ENCODE measurements at places on chromosomes 4 and X.

DNA sequence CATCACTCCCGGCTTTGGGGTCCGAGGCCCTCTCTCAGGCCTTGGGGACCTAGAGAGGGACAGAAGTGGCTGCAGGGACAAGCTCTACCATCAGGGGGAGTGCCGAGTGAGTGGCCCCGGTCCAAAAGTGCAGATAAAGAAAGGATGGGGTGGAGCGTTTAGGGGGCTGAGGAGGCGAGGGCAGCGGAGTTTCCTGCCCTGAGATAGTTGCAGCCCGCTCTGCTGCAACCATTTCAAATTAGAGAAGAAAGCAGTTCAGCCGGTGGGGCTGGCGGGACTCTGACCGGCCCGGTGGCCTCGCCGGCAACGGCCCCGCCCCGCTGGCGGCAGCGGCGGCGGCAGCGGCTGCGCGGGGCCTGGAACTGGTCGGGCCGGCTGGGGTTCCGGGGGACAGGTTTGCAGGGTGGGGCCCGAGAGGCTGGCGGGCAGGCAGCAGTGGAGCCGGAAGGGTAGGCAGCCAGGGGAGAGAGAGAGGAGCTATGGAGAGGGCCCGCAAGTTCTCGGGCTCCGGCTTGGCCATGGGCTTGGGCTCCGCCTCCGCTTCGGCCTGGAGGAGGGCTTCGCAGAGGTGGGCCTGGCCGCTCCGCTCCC, 7.6 kb downstream of the DLG3 start:
- peak; percentile 74 for DNase-seq

DNA sequence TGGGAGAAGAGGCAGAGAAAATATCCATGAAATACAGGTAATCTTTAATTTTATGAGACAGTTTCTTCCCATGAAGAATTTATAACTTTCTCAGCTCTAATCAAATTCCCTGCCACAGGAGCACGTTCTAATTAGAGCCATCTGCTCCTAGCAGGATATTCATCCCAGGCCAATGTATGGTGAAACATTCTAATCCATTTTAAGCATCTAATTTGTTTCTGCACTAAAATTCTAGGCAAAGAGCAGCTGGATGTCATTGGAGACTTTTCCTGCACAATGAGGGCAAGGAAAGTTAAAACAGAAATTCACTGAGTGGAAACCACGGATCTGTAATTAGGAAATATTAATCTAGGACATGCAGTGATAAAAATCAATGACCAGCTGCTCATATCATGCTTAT, 107.7 kb upstream of the ZFP42 start:
- no peak for DNase-seq

DNA sequence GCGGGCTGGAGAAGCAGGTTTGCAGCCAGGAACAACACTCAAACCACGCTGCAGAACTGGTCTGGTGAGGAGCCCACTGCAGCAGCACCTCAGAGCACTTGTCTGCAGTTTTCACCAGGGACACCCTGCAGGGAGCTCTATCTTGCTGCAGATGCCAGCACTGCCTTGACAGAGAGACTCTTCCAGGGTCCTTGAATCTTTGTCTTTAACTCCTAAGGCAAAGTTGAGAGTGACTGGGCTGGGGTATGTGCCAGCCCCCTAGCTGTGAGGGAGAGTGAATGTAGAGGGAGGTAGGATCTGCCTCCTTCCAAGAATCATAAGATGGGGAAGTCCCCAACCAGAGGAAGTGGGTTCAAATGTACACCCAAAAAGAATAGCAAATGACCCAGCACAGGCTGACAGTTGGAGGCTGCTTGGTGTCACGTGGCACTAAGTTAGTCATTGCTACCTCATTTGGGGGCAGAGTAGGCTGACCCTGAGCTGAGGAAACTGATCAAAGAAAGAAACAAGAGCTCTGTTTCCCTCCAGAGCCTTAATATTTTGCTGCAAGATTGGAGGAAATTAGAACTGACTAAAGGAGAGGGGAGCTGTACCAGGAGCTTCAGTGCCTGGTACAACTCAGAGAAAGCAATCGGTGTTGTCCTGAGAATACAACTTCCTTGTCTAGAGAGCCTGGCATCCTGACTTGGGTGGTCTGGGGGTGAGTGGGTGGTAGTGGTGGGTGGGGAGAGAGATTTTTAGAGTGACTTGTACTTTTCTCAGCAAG, 28.2 kb upstream of the HUWE1 start:
- DNase-seq = no peak

DNA sequence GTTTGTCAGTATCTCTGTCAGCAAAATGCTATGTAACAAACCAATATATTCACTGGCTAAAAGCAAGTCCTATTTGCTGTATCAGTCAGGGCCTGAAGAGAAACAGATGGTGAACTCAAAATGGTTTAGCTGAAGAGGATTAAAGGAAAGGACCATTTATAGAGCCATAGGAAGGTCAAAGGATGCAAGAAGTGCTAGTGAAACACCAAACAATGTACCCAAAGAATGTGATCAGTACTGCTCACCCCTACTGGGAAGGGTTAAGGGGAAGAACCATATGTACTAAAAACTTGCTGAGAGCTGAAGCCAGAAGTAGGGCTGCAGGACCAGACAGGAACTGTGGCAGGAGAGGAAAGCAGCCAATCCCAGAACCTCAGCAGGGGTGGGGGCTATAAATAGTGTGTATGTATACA, 479.3 kb downstream of the INPP4B start:
- no peak for DNase-seq

GRCh38 chrX:135307171-135307570, 2.1 kb upstream of the ETDC start:
- no peak for DNase-seq

DNA sequence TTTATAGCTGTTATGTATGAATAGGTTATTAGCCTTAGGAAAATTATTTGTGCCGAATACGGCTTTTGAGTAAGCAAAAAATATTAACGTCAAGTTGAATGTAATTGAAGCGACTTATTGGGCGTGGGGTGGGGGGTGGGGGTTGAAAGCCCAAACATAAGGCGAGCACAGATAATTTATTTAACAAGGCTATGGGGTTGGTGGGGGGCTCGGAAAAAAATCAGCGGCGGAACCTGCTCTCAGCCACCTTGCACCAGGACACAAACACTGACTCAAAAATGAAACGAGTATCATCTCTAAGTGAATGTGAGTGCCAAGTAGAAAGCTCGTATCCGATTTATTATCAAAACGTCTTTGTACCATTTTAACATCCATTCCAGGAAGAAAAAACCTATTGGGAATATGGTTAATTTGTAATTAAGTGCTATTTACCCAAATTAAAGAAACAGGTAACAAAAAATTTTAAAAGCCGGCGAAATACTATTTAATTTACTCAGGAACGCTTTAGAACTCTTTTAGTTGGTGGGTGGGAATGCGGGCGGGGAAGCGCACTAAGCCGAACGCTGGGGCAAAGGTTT, 902 bp upstream of the LARP1B start:
- no peak for DNase-seq

DNA sequence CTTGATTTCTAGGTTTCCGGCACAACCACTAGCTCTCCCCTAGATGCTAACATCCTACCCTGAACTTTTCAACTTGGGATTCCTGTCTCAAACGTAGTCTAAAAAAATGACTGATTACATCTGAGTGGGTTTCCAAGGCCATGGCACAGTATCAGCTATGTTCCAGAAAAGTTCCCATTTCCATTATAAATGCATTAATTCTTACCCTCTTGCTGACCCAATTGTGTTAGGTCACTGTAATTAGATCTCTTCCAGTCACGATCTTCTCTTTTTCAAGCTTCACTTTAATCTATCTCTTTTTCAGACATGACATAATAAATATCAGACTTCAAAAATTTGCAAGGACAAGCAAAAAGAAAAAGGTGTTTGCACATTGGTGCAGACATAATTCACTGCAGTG, 50.6 kb upstream of the PDE5A start:
- no peak for DNase-seq

- no peak for DNase-seq
Measured at GRCh38 chrX:82087699-82088098, 885.8 kb downstream of the SH3BGRL start.

DNA sequence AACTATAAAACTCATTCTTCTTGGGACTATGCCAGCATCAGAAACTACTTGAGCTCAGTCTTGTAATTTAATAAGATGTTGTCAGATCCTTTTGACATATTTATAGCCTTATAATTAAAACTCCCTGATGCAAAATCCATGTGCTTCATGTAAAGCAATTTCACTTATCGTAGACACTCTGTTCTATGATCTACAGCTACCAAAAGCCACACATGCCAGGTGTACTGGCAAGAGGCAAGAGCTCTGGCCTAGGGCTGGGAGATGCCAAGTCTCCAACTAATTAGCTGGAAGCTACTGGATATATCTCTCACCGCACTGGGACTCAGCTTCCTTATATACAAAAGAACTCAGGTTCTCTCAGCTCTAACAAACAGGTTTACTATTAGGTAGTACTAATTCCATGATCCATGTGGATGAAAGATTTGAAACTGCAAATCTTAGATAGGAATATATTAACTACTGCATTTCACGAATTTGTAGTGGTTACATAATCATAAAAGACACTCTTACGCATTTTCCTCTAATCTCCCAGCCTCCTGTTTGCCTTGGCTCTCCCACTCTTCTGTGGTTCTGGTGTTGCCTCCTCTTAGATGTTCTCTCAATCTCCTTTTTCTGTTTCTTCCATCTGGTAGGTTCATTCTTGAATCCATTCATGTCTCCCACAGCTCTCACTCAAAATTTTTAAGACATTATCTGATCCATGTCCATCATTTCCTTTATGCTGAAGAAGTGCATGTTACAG, 103.0 kb downstream of the HHIP start:
- no peak for DNase-seq

- DNase-seq = no peak
Measured at GRCh38 chr4:2336659-2337058, 74.8 kb upstream of the MXD4 start.

DNA sequence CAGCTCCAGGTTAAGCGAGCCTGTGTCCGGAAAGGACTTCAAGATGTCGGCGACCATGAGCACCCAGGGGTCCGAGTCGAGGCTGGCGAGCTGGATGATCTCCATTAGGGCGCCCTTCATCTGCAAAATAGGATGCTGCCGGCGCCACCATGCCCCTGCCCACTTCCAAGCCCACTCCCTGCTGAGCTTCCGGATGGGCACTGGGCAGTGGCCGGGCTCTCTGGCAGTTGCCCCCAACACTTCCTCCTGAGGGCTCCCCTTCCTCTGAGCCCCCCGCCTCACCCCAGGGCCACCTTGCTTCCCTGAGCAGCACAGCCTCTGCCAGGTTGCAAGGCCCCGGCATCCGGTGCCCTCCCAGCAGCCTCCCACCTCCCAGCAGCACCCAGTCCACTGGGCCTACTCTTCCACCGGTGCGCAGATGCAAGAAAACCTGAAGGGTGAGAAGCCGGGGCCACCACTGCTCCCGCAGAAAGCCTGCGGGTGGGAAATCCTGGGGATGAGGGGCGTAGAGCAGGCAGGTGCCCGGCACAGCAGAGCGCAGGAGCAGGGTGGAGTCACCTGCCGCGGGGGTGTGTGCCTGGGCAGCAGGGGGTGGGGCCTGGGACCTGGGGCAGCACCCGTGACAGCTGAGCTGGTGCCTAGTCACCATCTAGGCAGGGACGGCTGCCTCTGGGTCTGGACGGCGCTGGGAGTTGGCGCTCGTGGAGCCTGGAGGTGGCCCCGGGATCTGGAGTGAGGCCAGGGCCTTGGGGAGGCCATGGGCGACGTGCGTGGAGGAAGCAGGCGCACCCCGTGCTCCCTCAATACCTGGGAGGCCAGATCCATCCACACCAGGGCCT, 17.0 kb downstream of the NELFA start:
- no peak for DNase-seq

DNA sequence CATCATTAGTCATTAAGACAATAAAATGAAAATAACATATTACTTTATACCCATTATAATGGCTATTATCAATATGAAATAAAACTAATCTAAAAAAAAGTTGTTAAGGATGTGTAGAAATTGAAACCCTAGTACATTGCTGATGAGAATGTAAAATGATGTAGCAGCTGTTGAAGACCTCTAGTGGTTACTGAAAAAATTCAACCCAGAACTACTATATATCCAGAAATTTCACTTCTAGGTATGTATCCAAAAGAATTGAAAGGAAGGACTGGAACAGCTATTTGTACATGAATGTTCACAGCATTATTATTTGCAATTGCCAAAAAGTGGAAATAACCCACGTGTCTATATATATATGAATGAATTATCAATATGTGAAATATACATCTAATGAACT, 180.3 kb upstream of the KLHL4 start:
- no peak for DNase-seq

DNA sequence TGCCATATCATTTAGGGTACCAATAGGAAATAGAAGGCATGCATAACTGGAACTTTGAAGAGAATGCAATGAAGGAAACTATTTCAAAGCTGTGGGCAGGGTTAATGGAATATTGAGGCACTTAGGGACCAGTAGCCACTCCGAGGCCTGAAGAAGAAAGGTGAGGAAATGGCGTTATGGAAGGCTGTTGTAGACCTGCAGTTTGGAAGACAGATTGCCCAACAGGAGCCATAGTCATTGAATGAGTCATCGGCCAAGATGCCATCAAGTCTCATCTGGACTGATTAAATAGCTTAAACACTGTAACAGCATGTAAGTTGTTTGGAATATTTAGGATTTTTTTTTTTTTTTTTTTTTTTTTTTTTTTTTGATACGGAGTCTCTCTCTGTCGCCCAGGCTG, 11.6 kb downstream of the CXCL13 start:
- no peak for DNase-seq

DNA sequence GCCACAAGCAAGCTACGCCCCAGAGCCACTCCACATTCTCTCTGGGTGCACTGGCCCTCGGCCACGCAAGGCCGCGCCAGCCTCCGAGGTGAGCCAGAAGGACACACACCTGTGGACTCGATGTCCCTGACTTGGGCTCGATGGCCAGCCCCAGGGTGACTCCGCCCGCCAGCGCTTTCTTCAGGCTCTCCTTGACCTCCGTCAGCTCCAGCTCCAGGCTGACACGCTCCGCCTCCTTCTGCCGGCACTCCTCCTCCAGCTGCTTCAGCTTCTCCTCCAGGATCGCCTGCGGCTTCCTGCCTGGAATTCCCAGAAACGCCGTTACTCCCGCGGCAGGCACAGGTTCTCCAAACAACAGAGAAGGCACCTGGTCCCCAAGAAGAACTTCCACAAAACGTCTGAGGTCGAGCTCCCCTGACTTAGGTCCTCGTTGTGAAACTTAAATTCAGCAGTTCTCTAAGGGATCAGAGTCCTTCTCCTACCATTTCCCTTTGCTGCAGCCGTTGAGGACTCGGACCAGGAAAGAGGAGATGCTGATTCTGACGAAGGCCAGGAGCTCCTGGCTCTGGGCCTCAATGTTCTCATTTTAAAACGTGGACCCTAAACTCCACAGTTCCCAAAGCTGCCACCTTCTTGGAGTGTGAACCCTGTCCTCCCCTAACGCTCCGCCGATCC, 166.8 kb downstream of the AFAP1 start:
- DNase-seq = no peak

GRCh38 chr4:146275370-146275769, 61.0 kb downstream of the REELD1 start:
- no peak for DNase-seq

GRCh38 chrX:55582447-55582846, 40.8 kb upstream of the FOXR2 start:
- no peak for DNase-seq

DNA sequence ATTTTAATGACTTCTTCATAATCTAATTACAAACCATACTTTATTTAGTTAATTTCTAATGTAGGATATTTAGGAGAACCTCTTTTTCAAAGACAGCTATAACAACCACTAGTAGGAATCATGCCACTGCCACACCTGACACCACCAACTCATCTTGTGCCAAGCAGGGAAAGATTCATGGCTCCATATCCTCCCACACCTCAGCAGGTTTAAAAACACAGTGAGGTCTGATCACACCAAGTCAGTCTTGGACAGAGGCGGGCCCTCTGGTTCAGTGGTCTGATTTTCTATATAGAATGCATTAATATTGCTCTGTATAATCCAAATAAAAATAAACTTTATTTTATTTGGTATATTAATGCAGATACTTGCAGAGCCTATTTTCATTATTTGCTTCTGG, 227.7 kb upstream of the TTC29 start:
- no peak for DNase-seq
